ENCODE measurements at places on chromosomes 3 and 15. TPM values are rescaled to one million over a fixed set of nuclear protein-coding genes. Genes with fewer than 3 reads are reported as not detected.
A peak's percentile ranks its signal among the peaks of the same experiment; 100 is the strongest.

- peaks cover 5% of the 10 kb centered on the region for H3K36me3 ChIP-seq
- no peak for DNase-seq
- H3K4me3 ChIP-seq, result no peak overlapping the region
- no peaks in the 10 kb centered on the region for H3K27me3 ChIP-seq
- no peak overlapping the region for H3K27ac ChIP-seq
- H3K4me1 ChIP-seq, result no peaks in the 10 kb centered on the region
Observed at GRCh38 chr15:41915255-41915994, 21.6 kb upstream of the SPTBN5 start.

DNA sequence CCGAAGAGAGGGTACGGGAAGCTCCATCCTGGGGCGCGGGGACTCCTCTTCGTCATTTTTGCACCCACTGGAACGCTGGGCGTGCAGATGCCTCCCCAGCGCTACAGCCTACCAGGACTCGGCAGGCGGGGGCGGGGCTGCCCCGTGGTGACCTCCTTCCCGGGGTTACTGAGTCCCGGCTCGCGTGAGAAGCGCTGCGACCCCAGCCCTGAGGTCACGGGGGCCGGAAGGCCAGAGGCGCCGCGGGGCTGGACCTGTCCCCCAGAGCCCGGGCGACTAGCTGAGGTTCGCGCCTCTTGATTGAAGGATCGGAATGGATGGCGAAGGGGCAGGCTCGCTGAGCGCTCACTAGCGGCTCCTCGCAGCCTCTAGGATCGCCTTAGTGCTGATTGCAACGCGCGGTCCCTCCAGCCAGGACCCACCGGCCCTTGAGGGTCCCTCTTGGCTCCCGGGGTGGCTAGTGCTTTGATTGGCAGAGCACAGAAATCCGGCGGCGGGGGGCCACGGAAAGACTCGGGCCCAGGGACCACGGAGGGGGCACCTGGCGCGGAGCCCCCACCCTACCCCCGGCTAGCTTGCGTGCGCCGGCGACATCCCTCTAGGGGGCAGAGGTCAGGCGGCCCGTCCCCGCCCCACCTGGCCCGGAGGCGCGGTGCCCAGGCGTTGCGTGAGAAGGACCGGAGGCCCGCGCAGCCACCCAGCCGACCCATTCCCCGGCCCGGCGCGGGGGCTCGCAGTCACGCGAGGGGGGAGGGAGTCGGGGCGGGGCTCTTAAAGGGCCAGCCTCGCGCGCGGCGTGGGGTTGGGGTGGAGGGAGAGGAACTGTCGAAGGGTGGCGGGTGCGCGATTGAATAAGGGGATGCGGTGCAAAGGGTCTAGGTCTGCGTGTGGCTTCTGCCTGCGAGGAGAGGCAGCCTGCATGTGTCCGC lies 781 bp upstream of the CYP1A1 start:
- peaks cover 4% of the 10 kb centered on the region for H3K4me1 ChIP-seq
- peaks cover 72% of the 10 kb centered on the region for H3K27me3 ChIP-seq
- DNase-seq, result no peak
- H3K36me3 ChIP-seq, result no peaks in the 10 kb centered on the region
- H3K4me3 ChIP-seq, result peak overlapping the region; percentile 64

DNA sequence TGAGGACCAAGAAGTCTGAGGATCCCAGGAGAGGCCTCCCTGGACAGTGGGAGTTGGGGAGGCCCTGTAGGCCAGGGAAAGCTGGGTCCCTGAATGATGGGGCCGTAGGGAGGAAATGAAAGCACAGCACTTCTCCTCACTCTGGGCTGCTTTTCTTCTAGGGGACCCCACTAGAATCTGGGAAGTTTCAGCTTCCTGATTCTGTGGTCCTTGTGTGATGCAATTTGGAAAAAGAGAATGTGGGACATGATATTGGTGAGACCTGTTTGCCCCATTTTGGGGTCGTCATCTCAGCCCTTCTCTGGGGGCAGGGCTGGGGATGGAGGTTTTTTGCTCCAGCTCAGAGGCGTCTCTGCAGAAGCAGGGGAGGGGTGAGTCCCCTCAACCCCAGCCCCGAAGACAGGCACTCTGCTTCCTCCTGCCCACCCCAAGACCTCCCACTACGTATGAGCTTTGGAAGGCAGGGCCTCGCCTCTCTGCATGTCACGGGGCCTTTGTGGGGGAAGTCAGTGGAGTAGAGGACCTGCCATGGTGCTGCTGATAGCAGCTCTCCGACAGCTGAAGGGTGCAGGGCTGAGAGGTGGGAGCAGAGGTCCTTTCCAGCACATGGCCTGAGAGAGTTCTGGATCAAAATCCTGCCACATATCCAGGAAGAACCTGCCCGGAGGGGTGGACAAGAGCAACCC lies 1.5 kb upstream of the SNX22 start:
- peaks cover 34% of the 10 kb centered on the region for H3K27me3 ChIP-seq
- peak overlapping the region; percentile 22 for H3K4me3 ChIP-seq
- no peak overlapping the region for H3K27ac ChIP-seq

DNA sequence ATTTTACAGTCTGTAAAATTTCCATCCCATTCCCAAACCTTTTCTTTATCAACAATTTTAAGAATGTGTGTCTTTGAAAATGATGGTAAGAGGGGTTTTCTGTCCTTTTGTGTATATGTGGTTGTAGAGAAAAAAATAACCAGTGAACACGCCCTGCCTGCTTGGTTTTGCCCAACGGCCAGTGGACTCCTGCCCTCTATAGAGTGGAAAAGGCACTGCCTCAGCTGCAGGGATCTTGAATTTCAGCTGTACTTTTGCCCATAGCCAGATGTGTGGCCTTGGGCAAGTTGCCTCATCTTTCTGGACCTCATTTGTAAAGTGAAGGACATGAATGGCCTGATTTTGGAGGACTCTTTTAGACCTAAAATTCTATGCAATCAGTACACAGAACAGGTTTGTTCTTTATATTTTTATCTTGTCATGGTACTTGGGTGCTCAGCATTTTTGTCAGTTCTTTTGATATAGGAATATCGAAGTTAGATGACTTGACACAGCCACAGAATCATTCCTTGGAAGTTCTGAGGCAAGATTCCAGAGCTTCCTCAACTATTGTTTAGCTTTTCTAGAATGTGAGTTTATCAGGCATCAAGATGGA lies 81.0 kb downstream of the CLDN11 start:
- no peaks in the 10 kb centered on the region for H3K36me3 ChIP-seq
- no peak overlapping the region for H3K4me3 ChIP-seq
- DNase-seq, result no peak
- H3K4me1 ChIP-seq, result peaks cover 44% of the 10 kb centered on the region
- H3K27ac ChIP-seq, result no peak overlapping the region
- no peaks in the 10 kb centered on the region for H3K27me3 ChIP-seq

GRCh38 chr15:77546050-77546501 lies 86.6 kb downstream of the LINGO1 start:
- DNase-seq, result no peak
- no peaks in the 10 kb centered on the region for H3K27me3 ChIP-seq
- H3K4me3 ChIP-seq, result no peak overlapping the region
- H3K36me3 ChIP-seq, result no peaks in the 10 kb centered on the region
- H3K4me1 ChIP-seq, result peaks cover 28% of the 10 kb centered on the region

GRCh38 chr3:58585994-58586393 lies 8.8 kb upstream of the FAM107A start:
- no peak overlapping the region for H3K27ac ChIP-seq
- H3K4me3 ChIP-seq, result no peak overlapping the region

DNA sequence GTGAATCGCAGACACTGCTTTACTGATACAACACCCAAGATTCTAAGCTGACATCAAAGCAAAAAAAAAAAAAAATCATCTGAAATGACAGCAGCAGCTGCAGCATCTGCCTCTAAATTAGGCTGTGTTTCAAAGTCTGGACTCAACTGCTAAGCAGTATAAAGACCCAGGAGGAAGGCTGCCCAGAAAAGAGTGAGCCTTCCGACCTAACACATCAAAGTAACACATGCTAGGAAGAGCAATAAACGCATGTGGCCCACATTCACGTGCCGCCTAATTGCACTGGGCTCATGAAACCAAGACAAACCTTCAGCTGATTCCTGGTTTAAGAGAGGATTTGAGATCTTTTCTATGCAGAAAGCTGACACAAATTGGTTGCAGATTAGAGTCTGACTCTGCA lies 317.1 kb downstream of the ZIC4 start:
- H3K27me3 ChIP-seq, result no peaks in the 10 kb centered on the region
- H3K27ac ChIP-seq, result no peak overlapping the region
- H3K4me1 ChIP-seq, result no peaks in the 10 kb centered on the region
- no peak overlapping the region for H3K4me3 ChIP-seq
- no peak for DNase-seq
- no peaks in the 10 kb centered on the region for H3K36me3 ChIP-seq

DNA sequence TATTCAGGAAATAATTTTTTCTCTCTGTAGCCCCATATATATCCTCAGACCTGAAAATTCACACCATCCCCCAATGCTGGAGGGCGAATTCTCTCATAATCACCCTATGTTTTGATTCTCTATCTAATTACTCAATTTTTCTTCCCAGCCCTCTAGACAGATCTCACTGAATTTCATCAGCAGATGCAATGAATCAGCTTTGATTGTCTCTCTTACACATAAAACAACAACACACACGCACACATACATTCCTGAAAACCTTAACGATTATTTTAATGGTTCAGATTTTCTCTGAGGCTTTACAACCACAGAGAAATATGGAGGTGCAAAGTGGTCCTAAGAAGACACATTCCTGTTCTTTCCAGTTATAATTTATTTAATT lies 11.1 kb downstream of the RBMS3 start:
- peaks cover 5% of the 10 kb centered on the region for H3K36me3 ChIP-seq
- H3K4me1 ChIP-seq, result peaks cover 23% of the 10 kb centered on the region
- H3K27ac ChIP-seq, result no peak overlapping the region
- H3K27me3 ChIP-seq, result no peaks in the 10 kb centered on the region

DNA sequence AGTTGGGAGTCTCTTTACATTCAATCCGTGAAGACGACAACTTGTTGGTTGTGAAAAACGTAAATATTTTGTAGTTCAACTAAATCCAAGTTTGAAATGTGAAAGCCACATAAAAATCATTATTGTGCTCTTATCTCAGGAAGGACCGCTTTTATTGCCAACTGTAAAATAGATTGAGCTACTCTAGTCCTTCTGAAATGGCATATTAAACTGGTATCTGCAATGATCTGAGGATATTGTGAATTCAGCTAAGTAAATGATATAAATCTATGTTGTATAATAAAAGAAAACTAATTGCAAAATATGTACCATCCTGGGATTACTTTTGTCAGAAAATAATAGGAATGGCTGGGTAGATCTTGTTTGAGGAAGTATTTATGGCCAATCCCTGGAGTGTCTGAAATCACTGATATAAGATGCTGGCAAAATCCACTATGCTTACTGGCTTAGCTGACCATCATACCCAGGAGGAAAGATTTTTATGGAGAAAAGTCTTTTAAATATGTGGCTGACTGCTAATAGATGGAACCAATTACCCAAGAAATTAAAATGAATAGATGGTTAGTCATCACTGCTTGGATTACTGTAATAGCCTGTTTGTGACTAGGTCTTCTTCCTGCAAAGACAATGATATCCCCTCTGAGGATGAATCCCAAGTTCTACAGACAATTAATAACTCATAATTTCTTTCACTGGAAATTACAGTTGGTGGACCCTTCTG lies 191.8 kb downstream of the SEMA6D start:
- DNase-seq, result no peak
- H3K4me1 ChIP-seq, result peaks cover 2% of the 10 kb centered on the region
- H3K4me3 ChIP-seq, result no peak overlapping the region

DNA sequence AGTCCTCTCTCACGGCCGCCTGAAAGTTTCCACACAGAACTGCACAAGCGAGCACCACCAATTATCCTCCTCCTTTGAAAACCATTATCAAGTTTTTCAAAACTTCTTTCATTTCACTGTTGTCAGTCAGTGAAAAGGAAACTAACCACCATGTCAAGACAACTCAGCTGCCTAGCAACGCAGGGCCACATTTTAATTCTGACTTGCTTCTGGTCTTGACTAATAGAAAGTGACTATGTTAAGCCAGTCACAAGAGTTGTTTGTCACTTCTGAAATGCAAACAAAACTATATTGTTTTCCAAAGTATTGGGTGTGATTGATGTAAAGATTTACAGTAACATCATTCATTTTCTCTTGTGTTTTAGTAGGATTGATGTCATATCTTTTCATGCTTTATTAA lies 612.8 kb upstream of the AGTR1 start:
- no peaks in the 10 kb centered on the region for H3K36me3 ChIP-seq
- no peak overlapping the region for H3K4me3 ChIP-seq
- H3K4me1 ChIP-seq, result no peaks in the 10 kb centered on the region
- no peak overlapping the region for H3K27ac ChIP-seq
- DNase-seq, result no peak

GRCh38 chr15:60379525-60380274 lies 18.1 kb downstream of the ANXA2 start:
- H3K27me3 ChIP-seq, result no peaks in the 10 kb centered on the region
- H3K27ac ChIP-seq, result peak overlapping the region; percentile 97
- H3K36me3 ChIP-seq, result peaks cover 42% of the 10 kb centered on the region
- H3K4me1 ChIP-seq, result peaks cover 82% of the 10 kb centered on the region
- no peak for DNase-seq

- DNase-seq, result no peak
- H3K27me3 ChIP-seq, result no peaks in the 10 kb centered on the region
- H3K4me1 ChIP-seq, result peaks cover 8% of the 10 kb centered on the region
- no peak overlapping the region for H3K27ac ChIP-seq
Observed at GRCh38 chr3:111531446-111531845, 10.6 kb upstream of the CD96 start.

DNA sequence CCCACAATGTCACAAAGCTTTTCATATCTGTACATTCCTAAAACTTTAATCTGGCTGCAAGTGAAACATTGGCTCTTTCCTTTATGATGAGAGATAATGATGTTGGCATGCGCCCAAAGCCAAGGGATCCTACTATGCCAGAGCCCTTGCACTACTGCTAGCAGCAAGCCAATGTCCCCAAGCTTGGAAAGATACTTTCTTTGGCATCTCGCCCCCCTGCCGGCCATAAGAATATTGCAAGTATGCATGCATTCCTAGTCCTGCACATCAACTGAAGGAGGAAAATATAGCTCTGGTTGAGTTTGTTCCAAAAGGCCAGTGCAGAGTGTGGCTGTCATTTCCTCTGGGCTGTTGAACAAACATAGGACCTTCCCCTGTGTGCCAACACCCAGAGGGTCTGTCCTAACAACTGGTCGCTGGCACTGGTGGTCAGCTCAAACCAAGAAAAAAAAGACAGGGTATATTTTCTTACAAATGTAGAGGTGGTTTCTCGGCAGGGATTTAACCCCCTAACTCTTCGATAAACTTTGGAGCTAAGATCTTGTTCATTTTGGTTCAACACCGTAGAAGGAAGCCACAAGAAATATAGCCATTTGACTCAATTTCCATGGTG lies 120.9 kb upstream of the ZBED2 start:
- H3K36me3 ChIP-seq, result no peaks in the 10 kb centered on the region
- peak; percentile 61 for DNase-seq
- no peaks in the 10 kb centered on the region for H3K27me3 ChIP-seq
- peaks cover 15% of the 10 kb centered on the region for H3K4me1 ChIP-seq

CPEB1 gene
- 0.69 TPM for total RNA-seq

TLE3 gene
- 147 TPM for total RNA-seq

PLSCR5 gene
- total RNA-seq, result not detected

GOLGA8N gene
- 9.9 TPM for total RNA-seq

PPP2R3A gene
- total RNA-seq, result 19.8 TPM

CAPN3 gene
- total RNA-seq, result 12.2 TPM

SKOR1 gene
- 1.1 TPM for total RNA-seq

All from mesothelial cell of epicardium (in vitro differentiated cells).